Upper lobe of right lung (tissue), 1 donor: ENCODE measurements at places on chromosomes 13 and 19. TPM values are rescaled to one million over a fixed set of nuclear protein-coding genes. Genes with fewer than 3 reads are reported as not detected.

The CYP2A7 gene
- 1.7 TPM for total RNA-seq

The TNFSF9 gene
- 7.4 TPM for total RNA-seq

The PRODH2 gene
- total RNA-seq: not detected

- DNase-seq: peak; percentile 90
Observed at GRCh38 chr19:940591-941291, 14.9 kb downstream of the ARID3A start.

The SPTBN4 gene
- total RNA-seq: 1.5 TPM
